Spinal cord (tissue), 10 donors: ENCODE measurements at places on chromosomes 11 and 22. TPM values are rescaled to one million over a fixed set of nuclear protein-coding genes. Genes with fewer than 3 reads are reported as not detected.

The APOBEC3G gene
- 6.0 TPM for total RNA-seq

The C11orf54 gene
- total RNA-seq: 41.0 TPM

The SERPINH1 gene
- 221 TPM for total RNA-seq

- no peak for DNase-seq
- H3K4me1 ChIP-seq: peaks cover 57% of the 10 kb centered on the region
- no peak overlapping the region for H3K4me3 ChIP-seq
- H3K36me3 ChIP-seq: no peaks in the 10 kb centered on the region
These were observed 1024.3 kb downstream of the BRD1 start for GRCh38 chr22:48803171-48803947.

GRCh38 chr11:65851083-65851579 is 6.8 kb downstream of the CFL1 start:
- H3K4me3 ChIP-seq: no peak overlapping the region
- no peak overlapping the region for H3K27ac ChIP-seq
- H3K27me3 ChIP-seq: no peaks in the 10 kb centered on the region
- H3K4me1 ChIP-seq: peaks cover 10% of the 10 kb centered on the region
- no peak for DNase-seq
- peaks cover 65% of the 10 kb centered on the region for H3K36me3 ChIP-seq

DNA sequence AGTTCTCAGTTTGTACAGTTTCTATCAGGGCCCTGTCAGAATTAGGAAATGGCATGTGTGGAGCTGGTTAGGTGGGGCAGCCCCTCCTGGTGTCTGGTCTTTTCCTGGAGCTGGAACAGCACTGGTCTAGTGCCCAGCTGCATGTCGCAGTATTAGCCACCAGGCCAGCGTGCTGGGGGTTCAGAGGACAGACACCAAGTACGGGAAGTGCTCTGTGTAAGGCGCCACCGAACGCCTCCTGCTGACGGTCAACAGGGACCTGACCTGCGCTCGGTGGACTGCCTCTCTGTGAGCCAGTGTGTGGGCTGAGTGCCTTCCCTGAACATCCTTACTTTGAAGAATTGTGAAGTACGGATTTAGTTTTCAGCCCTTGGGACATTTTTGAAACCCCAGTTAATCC is 33.9 kb downstream of the AP2A2 start:
- peaks cover 43% of the 10 kb centered on the region for H3K36me3 ChIP-seq
- no peak overlapping the region for H3K27ac ChIP-seq
- H3K4me3 ChIP-seq: no peak overlapping the region
- no peaks in the 10 kb centered on the region for H3K27me3 ChIP-seq
- no peak for DNase-seq
- peaks cover 11% of the 10 kb centered on the region for H3K4me1 ChIP-seq
